ENCODE measurements at places on chromosomes 2 and 18.
A peak's percentile ranks its signal among the peaks of the same experiment; 100 is the strongest.

GRCh38 chr18:55893948-55894347, 306.0 kb upstream of the TCF4 start:
- no peak for DNase-seq

DNA sequence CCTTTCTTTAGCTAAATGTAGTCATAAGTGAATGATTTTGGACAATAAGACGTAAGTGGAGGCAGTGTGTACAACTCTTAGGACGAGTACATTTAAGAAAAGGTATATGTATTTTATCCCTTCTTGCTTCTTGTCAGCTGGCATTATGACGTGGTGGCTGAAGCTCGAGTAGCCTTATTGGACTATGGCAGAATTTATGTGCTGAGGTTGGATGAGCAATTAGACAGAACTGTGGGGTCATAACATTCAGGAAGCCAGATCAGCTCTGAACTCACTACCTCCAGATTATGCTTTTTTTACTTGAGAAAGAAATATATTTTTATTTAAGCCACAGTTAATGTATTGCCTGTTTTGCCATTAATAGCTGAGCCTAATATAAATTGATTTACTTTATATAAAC, 661.5 kb downstream of the ERBB4 start:
- DNase-seq, result no peak

GRCh38 chr18:64199581-64199980, 50.7 kb upstream of the LINC00305 start:
- no peak for DNase-seq

DNA sequence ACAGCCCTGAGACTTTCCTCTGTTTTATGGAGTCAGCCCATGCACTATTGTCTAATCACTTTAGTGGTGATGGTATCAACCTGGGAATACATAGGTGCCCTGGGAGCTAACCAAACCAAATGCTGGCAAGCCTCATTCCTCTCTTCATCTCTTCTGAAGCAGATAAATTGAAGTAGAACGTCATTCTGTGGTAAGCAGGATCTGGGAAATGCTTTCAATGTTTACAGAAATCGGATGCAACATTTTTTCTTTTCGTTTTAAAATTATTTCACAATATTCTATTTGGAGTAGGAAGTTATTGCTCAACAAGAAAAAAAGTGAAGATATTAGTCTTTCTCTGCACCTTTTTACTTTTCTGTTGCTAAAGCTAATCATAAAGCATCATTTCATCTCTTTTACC, 114.2 kb downstream of the RBMS1 start:
- no peak for DNase-seq

DNA sequence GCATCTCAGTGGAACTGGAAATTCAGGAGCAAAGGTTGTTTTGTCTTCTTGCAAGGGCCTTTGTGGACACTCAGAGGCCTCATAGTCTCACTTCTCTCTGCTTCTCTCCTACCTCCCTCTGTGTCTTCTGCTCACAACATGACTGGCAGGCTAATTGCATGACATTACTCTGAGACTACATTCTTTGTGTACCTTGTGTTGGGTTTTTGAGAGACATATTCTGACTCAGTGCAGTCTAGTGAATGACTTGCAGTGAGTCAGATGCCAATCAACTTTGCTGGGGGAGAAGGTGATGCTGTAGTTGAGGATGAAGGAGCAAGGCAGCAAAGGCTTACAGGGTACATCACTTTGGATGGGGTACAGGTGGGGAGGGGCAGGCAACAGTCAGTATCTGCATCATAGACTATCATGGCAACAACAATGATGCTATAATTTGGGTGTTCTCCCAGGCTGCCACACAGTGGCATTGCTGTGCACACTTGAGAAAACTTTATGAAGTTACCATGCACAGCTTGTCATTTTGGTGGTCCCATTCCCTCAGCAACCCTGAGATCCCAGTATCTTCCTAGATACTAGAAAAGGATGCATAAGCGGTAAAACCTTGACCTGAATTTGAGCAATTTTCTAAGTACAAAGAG, 69.3 kb upstream of the SLC16A14 start:
- no peak for DNase-seq

DNA sequence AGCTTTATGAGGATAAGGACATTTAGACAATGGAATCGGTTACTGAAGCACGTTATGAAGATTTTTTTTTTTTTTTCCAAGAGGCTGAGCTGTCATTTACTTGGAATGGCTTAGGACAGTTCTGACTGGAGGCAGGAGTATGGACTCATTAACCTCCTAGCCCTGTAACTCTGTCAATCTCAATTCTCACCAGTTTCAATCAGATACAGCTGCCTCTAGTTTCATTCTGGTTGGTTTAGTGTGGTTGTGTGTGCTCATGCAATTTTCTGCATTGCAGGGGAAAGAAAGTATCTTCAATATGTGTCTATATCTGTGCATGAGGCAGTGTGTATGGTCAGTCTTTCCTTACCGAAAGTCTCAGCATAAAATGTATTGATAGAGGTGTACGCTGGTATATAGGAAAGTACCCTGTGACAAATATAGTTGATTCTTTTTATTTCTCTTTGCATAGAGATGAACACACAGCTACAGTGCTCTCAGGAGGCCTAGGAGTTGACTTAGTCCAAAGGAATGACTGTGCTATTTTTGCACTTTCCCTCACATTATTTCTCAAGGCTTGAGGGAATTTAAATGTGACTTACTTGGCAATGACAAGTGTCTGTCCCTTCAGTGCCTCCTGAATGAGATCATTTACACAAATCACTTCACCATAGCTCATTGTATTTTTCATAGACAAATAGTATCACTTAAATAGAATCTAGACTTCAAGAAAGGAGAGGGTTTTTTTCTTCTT, 50.5 kb upstream of the GRB14 start:
- DNase-seq, result no peak

GRCh38 chr2:101515477-101515876, 40.6 kb upstream of the RFX8 start:
- no peak for DNase-seq

- no peak for DNase-seq
Measured at GRCh38 chr2:157236404-157236803, 21.1 kb upstream of the GALNT5 start.

DNA sequence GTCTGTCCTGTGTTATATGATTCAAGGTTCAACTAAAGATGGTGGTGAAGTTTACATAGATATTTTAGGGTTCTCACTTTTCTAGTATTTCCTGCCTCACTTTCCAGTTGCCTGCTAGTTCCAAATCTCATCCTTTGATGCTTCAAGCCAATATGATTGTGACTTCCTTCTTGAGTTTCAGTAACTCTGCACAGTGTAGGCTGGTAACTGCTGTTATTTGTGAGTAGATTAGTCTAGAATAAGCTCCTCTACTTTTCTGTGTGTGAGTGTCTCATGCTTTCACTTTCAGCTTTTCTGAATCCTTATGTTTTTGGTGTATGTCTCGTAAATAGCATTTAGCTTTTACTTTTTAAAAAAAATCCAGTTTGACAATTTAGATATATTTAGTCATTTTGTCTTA, 42.6 kb downstream of the GALNT1 start:
- DNase-seq, result no peak

GRCh38 chr2:162106146-162106551, 32.1 kb upstream of the DPP4 start:
- DNase-seq, result no peak

GRCh38 chr2:128026448-128027277, 1.2 kb downstream of the SAP130 start:
- peak; percentile 38 for DNase-seq

GRCh38 chr2:202017940-202018339, 15.7 kb upstream of the FZD7 start:
- no peak for DNase-seq

GRCh38 chr2:188096910-188097309, 194.8 kb upstream of the GULP1 start:
- no peak for DNase-seq

GRCh38 chr2:121330921-121331320, 45.9 kb upstream of the TFCP2L1 start:
- DNase-seq, result no peak

DNA sequence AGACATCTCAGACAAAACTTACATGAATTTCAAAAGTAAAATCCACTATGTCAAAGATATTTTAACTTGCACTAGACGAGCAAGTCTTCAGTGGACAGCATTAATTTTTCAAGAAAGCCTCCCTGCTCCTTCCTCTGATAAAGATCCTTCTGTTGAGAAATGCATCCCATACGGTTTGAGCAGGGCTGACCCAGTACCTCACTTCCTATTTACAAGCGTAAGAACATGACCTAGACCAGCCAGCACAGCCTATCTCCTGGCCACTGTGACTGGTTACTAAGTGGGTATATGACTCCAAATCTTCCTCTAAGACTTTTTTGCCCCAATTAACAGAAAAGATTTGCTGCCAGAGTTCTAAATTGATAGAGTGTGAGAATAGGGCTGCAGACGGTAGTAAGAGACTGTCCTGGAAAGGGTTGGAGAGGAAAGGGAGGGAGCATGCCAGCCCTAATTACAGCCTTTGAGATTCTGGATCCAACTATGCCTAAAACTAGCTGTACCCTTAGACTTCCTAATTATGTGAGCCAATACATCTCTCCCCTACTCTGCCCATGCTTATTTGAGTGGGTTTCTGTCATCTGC, 108.4 kb downstream of the PRELID3A start:
- no peak for DNase-seq

GRCh38 chr2:206212673-206213513, 53.2 kb downstream of the EEF1B2 start:
- no peak for DNase-seq

DNA sequence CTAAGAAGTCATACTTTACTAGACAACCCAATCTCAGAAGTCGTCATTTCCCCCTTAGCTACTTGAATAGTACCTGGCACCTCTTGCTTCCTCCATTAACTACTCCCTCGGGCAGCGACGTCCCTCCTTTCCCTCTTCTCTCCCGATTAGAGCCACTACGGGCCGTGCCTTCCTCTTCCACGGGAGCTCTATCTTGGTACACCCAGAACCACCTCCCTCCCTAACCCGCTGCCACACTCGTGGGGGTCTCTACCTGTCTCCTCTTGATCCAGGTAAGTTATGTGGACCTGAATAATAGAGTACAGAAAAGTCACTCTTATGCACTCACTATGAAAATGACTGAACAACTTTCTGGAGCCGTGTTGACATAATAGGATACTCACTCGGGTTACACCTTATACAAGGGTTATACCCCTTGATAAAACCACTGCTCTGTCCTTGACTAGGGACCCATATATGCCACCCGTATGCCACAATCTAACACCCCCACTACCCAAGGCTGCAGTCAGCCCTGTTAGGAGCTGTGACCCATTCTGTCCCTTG, 595 bp upstream of the HDHD2 start:
- no peak for DNase-seq

DNA sequence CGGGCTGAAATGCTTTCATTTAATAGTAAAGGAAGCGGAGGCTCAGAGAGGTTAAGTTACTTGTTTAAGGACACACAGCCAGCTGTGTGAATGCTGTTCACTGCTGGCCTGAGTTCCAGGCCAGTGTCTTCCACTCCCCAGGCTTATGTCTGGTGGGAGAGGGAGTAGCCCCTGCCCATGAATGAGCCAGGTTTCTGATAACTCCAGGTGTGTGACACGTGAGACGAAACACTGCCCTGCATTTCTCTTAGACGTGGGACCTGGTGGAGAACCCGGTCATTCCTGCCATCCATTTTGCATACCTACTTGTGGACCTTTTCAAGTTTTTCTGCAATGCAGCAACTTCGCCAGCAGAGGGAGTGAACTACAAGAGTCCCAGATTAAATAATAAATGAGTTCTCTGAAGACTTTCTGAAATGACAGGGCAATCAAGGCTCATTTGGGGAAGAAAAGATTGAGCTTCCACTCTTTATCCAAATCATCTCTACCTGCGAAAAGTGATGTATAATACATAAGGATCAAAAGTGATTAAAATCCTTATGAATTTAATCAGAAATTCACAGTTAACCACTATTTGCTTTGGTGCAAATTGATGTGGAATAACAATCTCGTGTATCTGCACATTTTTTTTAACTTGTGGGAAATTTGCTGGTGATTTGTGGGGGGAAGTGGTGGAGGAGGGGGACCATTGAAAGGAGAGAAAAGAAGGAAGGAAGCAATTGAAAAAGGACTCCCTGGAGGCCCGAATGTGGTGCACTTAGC, 79.4 kb upstream of the ASB18 start:
- no peak for DNase-seq

DNA sequence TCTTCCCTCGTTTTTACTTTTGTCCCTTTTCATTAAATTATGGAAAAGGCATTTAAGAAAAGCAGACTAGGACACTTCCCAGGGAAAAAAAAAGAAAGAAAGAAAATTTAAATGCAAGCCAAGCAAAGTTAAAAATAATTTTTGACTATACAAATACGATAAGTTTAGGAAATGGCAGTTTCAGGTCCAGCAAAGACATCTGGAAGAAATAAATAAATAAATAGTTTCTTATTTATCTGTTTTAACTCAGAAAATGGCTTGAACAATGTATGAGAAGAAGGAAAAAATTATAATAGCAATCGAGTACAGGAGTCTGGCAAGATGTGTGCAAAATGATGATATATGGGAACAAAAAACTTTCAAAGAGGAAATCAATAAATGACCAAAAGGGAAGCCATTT, 114.6 kb upstream of the NCKAP5 start:
- no peak for DNase-seq

Data from esophagus squamous epithelium (tissue), 5 donors.